ENCODE measurements at places on chromosomes 1 and 21. TPM values are rescaled to one million over a fixed set of nuclear protein-coding genes. Genes with fewer than 3 reads are reported as not detected.

MYOC gene
- total RNA-seq = 12.2 TPM

ZNF695 gene
- not detected for total RNA-seq

KLF17 gene
- 0.68 TPM for total RNA-seq

DNA sequence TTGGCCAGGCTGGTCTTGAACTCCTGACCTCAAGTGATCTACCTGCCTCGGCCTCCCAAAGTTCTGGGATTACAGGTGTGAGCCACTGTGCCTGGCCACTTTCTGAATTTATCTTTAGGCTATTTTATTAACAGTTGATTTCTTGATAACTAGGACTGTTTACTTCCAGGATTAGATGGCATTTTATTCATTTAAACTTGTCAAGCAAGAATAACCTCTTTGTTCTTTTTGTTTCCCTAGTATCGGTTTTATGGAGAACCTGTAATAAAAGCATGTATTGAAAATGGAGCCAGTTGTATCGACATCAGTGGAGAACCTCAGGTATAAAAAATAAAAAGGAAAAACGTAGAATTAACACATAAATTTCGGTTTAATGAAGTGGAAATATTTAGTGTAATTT lies 11.5 kb downstream of the SCCPDH start:
- peaks cover 93% of the 10 kb centered on the region for H3K36me3 ChIP-seq
- no peaks in the 10 kb centered on the region for H3K4me1 ChIP-seq
- no peak overlapping the region for H3K27ac ChIP-seq
- DNase-seq = no peak

DNA sequence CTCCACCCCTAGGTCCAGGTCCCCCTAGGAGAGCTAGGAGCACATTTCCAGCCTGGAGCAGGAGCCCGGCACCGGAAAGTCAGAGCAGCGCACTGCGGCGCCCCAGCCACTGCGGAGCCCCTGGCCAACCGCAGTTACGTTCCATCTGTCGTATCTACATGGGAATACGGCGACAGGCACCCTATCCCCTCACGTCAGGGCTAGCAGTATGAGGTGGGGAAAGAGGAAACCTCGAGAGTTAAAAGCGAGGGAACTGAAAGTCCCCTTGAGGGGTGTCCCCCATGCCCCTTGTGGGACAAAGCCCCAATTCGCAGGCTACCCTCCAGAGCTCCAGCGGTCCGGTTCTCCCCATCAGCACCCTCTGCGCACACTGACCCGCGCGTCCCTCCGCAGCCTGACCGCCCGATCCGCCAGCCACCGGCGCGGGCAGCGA lies 995 bp downstream of the COLGALT2 start:
- DNase-seq = peak; percentile 68
- no peaks in the 10 kb centered on the region for H3K4me1 ChIP-seq

GRCh38 chr1:14915356-14916054 lies 238.0 kb upstream of the TMEM51 start:
- H3K4me3 ChIP-seq = no peak overlapping the region
- no peak overlapping the region for H3K27ac ChIP-seq
- H3K36me3 ChIP-seq = no peaks in the 10 kb centered on the region
- H3K27me3 ChIP-seq = no peaks in the 10 kb centered on the region

PADI1 gene
- not detected for total RNA-seq

DNA sequence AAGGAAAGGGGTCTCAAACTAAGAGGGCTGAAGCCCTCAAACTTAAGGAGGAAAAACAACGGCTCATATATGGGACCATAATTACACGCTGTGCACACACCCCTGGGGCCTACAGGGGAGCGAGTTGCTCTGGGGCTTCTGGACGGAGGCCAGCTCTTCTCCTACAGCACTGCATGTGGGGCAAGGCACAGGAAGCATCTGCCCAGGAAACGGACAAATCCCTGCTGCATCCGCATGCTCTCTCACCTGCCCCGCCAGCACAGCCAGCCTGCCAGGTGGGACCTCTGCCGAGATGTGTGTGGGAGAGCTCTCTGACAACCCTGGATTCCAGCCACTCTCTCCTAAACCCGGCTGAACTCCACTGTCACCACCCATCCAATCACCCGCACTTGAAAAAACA lies 54.1 kb downstream of the MRPL37 start:
- no peak overlapping the region for H3K4me3 ChIP-seq
- no peaks in the 10 kb centered on the region for H3K27me3 ChIP-seq
- H3K27ac ChIP-seq = no peak overlapping the region
- peaks cover 11% of the 10 kb centered on the region for H3K4me1 ChIP-seq

DNA sequence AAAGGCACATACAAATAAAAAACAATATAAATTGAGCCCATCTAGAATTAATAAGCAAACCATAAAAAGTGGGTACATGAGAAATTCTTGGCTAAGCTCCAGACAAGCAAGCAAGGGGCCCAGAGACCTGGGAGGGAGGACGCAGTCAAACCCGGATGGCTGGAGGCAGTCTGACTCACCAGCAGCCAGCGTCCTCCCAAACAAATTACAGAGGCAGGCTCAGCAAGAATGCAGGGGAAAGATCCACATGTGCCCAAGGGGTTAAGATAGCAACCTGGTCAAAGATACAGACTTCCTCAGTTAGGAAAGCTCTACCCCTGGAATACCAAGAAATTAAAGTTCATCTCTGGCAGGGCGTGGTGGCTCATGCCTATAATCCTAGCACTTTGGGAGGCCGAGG lies 7.4 kb upstream of the TIAM1 start:
- H3K27me3 ChIP-seq = no peaks in the 10 kb centered on the region
- no peak overlapping the region for H3K4me3 ChIP-seq
- DNase-seq = no peak
- H3K36me3 ChIP-seq = no peaks in the 10 kb centered on the region
- H3K4me1 ChIP-seq = no peaks in the 10 kb centered on the region
- H3K27ac ChIP-seq = no peak overlapping the region

- H3K4me3 ChIP-seq = no peak overlapping the region
- H3K27me3 ChIP-seq = peaks cover 27% of the 10 kb centered on the region
- no peaks in the 10 kb centered on the region for H3K4me1 ChIP-seq
Observed at GRCh38 chr1:44543786-44544185, 130.5 kb downstream of the TMEM53 start.

TFF3 gene
- 14.3 TPM for total RNA-seq

DNA sequence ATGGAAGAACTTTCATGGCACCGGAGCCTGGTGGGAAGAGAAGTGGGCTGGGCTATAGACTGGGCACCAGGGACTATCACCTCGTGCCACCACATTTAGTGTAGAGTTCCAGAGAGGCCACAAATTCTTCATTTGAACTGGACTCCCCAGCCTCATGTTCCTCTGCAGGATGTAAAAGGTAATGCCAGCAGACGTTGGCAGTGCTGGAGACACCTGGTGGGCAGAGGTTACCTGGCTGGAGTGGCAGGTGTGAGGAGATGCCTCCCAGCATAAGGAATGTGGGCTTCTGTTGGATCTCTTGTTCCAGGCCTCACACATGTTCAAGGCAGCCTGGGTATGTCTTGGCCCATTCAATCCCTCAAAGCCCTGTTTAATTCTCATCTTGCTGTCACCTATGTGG lies 35.2 kb downstream of the TEX35 start:
- no peak overlapping the region for H3K27ac ChIP-seq
- no peak overlapping the region for H3K4me3 ChIP-seq
- H3K36me3 ChIP-seq = no peaks in the 10 kb centered on the region
- H3K27me3 ChIP-seq = no peaks in the 10 kb centered on the region
- H3K4me1 ChIP-seq = peaks cover 19% of the 10 kb centered on the region
- DNase-seq = no peak

Measured in sigmoid colon (tissue), 7 donors.